Gastrocnemius medialis (tissue), 4 donors: ENCODE measurements at places on chromosomes 4 and X.

- DNase-seq, result no peak
Measured at GRCh38 chr4:18611026-18611425, 589.5 kb upstream of the LCORL start.

DNA sequence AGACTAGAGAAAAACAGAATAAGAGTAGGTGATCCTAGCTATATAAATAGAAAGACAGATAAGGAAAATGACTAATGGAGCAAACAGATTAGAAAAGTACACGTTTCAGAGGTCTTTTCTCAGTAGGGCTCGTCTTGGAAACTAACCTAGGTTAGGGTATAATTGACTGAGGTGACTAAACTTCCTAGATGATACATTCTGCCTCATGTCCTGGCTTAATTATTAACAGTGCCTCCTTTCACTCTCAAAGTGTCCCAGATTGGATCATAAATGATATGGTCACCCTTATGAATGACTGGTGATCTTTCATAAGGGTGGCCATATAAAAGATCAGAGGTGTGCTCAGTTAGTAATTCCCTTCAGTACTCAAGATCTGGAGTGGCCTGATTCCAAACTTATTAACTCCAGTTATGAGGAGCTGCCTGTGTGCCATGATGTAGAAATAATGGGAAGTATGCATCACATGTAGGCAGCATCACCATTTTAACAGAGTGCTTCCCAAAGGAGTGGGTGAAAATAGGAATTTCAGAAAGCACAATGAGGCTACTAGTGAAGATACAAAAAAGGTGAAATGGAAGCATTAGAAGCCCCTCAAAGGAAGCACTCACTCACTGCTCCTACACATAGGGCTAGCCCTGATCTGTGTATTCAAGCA, 14.7 kb upstream of the GRIA3 start:
- no peak for DNase-seq

DNA sequence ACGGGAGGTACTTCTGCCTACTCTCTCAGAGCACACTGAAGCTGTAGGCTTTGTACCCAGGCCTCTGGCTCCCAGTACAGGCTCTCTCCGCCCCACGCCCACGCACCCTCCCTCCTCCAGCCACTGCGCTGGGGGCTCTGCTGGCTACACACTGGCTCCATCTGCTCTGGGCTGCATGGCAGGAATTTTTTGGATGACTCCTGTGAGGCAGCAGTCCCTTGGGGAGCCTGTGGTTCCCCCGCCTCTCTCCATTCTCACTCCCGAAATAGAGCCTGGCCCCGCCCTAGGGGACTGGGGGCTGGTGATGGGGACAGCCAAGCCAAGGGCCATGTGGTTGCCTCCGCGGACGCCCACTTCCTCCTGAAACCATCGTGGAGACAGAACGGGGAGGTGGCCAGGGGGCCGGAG, 58.1 kb upstream of the ADRA2C start:
- DNase-seq, result no peak

GRCh38 chrX:96685210-96686099, 813 bp downstream of the DIAPH2 start:
- DNase-seq, result peak; percentile 10

GRCh38 chrX:100969408-100969807, at the start of gene ARL13A:
Gene ARL13A, plus strand, starts transcription at chrX:100969708. Its CDS starts 3,982 bp downstream, at chrX:100973690.
- DNase-seq, result no peak

- DNase-seq, result peak; percentile 15
Measured at GRCh38 chrX:105837232-105837631, 14.9 kb downstream of the NRK start.

GRCh38 chr4:7140692-7141069, 51.7 kb upstream of the SORCS2 start:
- no peak for DNase-seq

GRCh38 chrX:80917919-80918318, 108.2 kb upstream of the BRWD3 start:
- DNase-seq, result no peak

DNA sequence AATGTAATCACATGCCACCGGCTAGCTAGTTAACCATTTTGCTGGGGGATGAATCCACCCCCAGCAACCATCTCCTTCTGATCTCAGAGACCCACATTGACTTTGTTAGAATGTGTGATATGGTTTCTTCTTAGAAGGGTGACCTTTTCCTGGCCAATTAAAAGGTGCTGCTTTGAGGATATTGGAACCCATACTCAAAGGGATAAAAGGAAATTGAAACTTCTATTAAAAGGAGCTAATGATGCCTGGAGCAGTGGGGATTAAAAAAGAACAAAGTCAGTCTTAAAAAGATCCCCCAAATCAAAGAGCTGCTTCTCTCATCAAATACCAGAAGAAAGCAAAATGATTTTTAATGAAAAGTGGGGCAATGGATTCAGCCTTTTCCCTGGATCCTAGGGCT, 214.1 kb downstream of the SHROOM3 start:
- DNase-seq, result no peak

DNA sequence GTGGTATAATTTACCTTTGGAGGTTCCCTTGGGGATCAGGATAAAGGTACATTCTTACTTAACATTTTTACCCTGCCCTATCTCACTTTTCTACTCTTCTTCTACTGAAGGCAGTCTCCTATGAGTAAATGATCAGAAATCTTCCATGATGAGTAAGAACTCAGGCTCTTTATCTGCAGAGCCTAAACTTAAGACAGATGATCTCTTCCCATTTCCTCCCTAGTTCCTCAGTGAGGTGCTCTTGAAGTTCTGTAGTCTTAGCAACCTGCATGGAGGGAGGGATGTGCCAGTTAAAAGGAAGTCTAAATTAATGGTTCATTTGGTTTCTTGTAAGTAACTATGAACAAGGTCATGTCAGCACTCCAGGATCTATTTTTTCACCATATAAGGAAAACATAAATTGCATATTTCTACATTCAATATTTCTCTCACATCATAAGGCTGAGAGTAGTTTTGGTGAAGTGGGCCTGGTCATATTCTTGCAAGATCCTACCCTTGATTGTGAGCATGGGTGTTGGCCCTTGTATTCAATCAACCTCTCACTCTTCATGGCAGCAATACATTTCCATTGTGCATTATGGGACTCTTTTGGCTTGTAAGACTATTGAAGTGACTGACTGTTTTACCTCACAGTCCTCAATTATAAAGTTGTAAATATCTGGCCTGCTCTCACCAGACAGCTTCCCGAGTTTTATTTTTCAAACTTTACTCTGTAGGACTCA, 295.5 kb downstream of the SLC7A11 start:
- DNase-seq, result no peak
